ENCODE measurements at places on chromosomes 1 and 21.

DNA sequence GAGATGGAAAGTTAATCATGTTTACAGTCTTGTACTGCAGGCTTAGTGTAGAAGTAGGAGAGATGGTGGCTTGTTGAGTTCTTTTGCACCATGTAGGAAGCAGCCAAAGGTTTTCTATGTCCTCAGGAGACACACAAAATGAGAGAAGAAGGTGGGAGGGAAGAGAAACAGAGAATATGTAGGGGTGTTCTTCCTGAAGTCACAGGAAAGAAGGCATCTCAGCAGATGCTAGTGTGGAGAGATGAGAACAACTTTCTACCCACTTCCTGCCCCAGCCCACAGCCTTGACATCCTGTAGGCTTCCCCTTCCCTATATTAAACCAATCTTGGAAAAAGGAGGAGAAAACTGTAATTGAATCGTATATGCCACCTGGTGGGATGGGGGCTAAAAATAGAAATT is 217.0 kb downstream of the S1PR1 start:
- DNase-seq, result no peak

DNA sequence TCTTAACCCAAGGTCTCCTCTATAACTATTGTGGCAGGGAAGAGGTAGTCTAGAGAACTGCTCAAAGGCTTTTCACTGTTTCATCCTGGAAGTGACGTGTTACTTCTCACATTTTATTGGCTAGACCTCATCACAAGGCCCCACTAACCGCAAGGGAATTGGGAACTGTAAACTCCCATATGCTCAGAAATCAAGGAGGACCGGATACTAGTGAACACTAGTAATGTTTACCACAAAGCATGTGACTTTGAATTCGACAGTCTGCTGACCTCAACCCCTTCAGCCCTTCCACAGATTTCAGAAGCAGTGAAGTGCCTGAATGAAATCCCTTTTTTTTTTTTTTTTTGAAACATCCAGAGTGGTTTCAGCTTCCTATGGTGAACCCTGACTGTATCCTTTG is 3.4 kb upstream of the EEIG2 start:
- no peak for DNase-seq

DNA sequence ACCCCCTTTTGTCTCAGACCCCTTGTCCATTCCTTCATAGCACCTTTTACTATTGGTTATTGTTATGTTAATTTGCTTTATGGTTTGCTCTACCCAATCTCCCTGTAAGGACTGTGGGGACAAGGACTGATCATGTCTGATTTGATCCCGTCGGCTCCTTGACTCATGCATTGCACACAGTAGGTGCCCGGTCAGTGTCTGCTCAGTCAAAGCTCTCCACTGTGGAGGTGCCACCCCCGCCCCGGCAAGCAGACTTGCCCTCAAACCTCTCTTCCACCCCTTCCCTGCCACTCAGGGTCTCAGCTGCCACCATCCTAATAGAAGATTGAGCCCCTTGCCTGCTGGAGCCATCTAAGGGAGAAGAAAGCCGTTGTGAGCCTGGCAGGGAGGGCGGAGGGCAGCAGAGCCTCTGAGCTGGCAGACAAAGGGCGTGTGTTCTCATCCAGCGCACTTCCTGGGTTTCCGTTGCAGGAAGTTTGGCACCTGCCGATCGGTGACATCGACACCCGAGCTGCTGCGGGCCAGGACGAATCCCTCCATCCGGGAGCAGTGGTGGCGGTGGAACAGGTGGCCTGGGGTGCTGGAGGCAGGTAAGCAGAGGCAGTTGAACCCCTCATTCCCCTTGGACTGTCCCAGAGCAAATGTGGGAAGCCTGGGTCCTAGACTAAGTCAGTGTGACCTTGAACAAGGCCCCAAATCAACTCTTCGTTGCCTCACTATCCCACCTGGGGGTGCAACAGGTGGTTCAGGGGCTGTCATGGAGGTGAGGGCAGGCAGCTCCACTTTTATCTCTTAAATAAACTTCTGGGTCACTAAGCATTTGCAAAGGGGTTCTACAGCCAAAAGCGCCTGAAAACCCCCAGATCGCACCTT is 2.2 kb upstream of the FBLIM1 start:
- no peak for DNase-seq

DNA sequence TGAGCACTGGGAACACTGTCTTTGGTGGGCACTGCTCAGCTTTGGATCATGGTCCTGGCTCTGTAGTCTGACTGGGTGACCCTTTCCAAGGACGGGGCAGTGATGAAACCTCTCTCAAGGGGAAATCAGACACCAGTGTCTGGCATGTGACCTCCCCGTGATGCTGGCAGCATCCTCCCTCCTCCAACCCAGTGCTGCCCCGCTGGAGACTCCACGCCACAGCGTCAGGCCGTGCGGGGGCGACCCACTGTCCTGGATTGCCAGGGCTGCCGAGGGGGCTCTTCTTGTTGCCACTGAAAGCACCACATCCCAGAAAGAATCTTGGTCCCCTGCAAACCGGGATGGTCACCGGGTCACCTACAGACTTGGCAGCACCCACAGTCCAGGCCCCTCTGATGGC is 146.4 kb upstream of the ARHGEF16 start:
- DNase-seq, result no peak

DNA sequence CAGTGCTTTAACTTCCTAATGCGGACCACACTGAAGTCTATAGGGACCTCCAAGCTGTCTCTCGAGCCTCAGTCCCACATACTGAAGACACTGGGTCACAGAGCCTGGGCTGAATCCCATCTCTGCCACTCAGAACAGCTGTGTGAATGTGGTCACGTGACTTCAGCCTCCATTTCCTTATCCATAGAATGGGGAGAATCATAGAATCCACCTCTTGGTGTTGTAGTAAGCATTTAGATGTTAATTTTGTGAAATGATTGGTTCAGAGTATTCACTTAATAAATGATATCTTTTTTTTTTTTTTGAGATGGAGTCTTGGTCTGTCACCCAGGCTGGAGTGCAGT is 41.2 kb upstream of the LYST start:
- DNase-seq, result no peak

GRCh38 chr1:197343663-197344273 is 75.7 kb downstream of the CRB1 start:
- DNase-seq, result no peak

- DNase-seq, result no peak
Measured at GRCh38 chr1:79322511-79323027, 316.0 kb upstream of the ADGRL4 start.

- no peak for DNase-seq
Measured at GRCh38 chr1:166999075-166999474, 10.0 kb downstream of the MAEL start.

GRCh38 chr1:226586116-226586515 is 37.6 kb downstream of the STUM start:
- DNase-seq, result no peak

GRCh38 chr1:159854116-159854692 is 8.3 kb downstream of the VSIG8 start:
- no peak for DNase-seq

GRCh38 chr1:230681599-230681998 is 32.3 kb downstream of the AGT start:
- DNase-seq, result peak; percentile 20

DNA sequence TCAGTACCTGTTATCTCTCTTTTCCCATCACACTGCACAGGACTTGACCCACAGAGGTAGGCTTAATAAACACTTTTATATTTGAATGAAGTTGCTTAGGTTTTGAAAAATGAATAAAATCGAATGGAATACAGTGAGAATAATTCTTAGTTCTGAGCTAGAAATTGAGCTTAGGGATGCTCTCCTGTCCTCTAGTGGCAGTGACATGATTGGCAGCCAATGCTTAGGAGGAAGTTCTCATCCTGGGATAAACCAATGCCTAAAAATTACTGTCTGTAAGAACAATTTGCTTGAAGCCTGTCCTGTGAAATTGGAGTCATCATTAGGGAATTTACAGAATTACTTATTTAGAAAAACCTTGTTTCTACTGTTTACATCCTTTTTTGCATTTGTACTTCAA is 21.3 kb upstream of the CYP4X1 start:
- no peak for DNase-seq

DNA sequence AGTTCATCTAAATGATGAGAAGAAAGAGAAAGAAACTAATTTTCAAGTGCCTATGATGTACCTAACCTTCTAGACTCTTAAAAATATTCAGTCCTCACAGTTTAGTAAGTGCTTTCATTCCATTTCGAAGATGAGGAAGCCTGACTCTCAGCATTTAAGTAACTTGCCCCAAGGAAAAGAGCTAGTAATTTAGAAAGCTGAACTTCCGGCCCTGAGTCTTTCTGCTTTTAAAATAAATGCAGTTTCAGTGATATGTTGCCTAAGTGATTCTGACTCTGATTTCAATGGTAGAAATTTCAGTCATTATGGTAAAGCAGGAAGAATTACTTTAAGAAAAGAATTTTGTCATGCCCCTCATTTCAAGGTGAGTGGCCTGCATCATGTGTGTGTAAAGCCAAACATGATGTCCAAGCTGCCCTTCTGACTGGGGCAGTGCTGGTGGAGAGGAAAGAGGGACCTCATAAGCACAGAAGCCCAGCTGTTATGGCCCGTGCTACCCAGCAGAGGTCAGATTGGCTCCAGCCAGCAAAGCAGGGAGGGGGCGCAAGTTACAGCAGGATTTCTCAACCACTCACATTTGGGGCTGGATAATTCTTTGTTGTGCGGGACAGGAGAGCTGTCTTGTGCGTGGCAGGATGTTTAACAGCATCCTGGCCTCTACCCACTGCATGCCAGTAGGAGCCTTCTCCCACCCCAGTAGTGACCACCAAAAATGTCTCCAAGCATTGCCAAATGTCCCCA is 10.7 kb downstream of the ATP1A4 start:
- no peak for DNase-seq

DNA sequence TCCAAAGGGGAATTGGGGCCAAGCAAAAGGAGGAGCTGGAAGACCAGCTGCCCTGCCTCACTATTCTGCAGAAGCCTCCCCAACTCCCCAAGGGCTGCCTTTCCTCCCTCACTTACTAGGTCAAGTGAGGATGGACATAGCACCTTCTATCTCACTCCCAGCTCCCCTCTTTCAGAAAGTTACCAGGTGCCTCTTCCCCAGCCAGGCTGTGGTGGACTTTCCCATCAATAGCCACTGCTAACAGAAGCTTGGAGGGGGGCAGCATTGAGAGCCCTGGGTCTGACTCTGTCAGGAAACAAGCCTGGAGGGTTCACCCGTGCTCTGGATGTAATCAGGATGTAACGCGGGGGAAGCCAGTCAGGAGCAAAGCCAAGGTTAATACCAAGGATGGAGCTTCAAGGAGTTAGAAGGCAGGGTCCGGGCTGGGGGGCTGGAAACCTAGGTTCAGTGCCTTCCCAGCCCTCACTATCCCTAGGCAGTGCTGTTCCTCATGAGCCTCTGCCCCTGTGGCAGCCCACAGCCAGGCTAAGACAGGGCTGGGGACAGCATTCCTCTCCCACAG is 127.8 kb upstream of the NGF start:
- no peak for DNase-seq

- DNase-seq, result no peak
Measured at GRCh38 chr1:151975311-151976014, 18.2 kb downstream of the S100A10 start.

- no peak for DNase-seq
Measured at GRCh38 chr1:171286032-171286705, 27.8 kb upstream of the FMO4 start.

DNA sequence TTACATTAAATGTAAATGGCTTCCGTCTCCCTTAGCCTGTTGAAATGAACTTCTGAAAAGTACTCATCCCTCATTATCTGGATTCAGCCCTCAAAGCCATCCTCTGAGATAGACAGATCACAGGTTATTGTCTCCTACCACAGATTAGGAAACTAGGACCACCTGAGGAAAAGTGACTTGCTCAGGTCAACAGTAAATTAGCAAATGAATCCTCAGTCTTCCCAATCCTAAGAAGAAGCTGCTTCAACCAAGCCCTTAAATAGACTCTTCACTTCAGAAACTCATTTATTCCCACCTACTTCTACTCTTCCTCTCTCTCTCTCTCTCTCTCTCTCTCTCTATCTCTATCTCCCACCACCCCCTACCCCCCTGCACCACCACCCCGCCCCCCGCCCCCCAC is 152.3 kb downstream of the DMRTA2 start:
- no peak for DNase-seq

DNA sequence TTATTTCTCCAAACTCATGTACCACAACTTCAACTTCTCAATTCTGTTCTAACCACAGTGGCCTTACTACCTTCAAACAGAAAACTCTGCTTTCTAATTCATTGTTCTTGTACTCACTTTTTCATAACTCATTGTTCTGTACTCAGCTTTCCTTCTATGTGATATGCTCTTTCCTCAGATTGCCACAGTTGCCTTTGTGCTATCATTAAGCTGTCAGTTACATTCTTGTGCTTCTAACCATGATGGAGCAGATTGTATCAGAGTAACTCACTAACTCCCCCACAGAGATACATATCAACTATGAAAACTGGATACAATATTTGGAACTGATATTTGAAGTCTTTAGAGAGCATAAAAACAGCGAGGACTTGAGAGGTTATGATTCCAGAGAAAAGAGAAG is 1213.7 kb downstream of the KCNT2 start:
- no peak for DNase-seq

DNA sequence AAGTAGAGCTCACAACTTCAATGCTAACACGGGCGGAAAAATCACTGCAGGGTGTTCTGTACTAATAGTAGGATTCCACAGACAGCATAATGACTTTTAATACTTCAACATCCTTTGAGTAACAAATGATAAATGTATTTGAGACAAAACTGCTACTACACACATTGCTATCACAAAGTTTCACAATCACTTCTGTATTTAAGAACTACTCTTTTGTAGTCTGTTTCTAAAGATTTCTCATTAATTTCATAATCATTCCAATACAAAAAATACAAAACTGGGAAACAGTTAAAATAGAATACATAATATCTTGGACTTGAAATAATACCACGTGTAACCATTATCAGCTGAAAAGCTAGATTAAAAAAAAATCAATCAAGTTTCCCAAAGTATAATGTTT is 2.7 kb downstream of the HMGN1 start:
- DNase-seq, result no peak

GRCh38 chr1:83928396-83928795 is 70.5 kb downstream of the TTLL7 start:
- no peak for DNase-seq

DNA sequence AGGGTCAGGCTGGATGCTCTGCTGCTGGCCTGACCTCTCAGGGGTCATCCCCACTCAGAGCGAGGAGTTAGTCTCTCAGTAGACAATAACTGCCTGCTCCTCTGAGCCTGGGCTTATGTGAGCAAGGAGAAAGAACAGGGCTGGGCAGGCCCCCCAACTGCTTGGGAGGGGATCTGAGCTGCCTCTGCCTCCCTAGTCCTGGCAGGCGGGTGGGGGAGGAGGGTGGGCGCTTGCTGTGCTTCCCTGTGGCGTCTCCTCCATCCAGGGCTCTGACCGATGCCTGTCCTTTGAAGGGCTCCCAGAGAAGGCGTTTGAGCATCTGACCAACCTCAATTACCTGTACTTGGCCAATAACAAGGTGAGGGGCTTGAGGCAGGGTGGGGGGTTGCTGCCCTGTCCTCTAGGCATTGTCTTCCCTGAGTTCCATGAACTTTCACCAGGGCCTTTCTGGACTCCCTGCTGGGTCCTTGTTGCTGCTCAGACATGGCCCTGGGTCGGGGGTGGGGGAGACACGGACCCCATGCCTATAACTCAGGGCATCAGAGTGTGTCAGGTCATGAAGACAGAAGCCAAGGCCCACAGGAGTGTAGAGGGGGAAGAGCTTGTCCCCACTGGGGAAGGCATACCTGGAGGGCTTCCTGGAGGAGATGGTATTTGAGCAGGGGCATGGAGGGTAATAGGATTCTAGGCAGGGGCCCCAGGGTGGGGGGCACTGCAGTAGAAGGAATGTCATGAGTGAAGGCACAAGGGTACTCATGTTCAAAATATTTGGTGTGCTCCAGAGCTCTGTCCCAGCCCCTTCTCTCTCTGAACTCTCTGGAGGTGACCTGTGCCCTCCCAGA is 12.5 kb downstream of the PODN start:
- no peak for DNase-seq

- DNase-seq, result no peak
Measured at GRCh38 chr1:26516987-26517765, 12.4 kb upstream of the RPS6KA1 start.

Data from AG04450 (cell line).